ENCODE measurements at places on chromosomes 5 and 9.

DNA sequence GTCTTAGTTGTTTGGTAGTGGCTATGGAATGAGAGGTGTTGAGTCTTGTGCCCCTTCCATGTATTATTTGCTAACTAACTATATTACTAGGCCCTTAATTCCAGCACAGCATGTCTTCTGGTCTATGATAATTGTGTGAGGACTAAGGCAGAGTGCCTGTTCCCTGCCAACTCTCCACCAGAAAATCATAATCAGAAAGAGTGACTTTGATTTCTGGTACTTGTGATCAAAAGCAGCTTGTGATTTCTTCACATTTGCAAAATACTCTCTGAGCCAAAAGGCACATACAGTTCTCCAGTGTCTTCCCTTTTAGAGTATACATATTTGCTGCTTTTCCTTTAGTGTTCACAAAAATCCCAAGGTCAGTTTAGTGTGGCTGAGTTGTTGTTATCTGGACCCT, 229.9 kb downstream of the GNA14 start:
- DNase-seq, result no peak

DNA sequence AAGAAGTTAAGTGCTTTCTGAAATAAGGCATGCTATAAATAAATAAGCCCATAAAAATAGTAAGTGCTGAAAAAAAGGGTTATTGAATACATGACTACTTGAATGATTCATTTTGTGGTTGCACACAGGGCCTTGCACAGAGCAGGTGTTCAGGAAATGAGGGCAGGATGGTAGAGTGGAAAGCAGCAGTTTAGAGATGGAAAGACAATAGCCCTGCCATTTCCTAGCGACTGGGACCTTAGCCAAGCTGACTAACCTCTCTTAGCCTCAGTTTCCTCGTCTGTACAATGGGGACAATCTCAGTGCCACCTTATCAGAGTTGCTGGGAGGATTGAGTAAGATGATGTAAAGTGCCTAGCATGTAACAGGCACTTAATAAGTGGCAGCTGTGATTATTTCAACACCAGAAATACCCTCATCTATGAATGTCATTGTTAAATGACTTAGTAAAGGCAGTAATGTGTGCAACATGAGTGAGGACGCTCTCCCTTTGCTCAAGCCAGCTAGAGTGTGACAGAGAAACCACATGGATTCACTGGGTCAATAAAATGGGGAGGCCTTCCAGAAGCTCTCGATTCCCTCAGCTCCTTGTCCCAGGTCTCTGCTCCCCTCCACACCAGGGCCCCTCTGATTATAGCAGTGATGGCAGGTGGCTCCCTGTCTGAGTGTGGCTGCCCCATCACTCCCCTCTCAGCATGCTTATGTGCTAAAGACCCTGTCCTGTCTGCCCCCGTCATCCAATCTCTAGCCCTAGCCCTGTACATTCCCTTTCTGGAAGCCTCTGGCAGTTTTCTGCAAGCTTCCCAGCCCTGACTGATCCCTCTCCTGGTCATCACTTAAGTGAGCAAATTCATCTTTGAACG, 16.0 kb upstream of the PHF19 start:
- DNase-seq, result no peak

GRCh38 chr5:54669285-54669684, 151.7 kb downstream of the SNX18 start:
- DNase-seq, result no peak

GRCh38 chr5:168990679-168991078, 310.3 kb downstream of the SLIT3 start:
- DNase-seq, result no peak

- no peak for DNase-seq
These were observed 188.6 kb downstream of the ADGRV1 start for GRCh38 chr5:90747175-90747574.

- peak; percentile 86 for DNase-seq
These were observed 1.0 kb upstream of the TPM2 start for GRCh38 chr9:35690614-35691333.

DNA sequence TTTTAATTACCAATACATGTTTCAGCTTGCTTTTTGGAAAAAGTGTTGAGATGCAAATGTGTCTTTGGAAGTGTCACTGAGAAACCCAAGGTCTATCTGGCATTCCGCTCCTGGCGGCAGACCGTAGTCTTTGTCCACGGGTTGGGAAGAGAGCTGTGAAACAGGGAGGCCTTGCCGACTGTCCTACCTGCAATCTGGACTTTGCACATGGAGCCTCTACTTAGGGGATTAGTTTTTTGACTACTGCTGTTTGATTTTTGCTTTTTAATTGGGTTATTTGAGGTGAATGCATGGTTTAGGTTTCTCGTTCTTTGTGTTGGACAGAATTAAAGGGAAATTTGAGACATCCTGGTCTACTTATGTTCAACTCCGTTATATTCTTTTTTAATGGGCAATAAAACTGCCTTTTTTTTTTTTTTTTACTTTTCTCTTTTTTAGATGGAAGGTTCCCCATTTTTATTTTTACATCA, 25.7 kb downstream of the TRIO start:
- DNase-seq, result no peak

DNA sequence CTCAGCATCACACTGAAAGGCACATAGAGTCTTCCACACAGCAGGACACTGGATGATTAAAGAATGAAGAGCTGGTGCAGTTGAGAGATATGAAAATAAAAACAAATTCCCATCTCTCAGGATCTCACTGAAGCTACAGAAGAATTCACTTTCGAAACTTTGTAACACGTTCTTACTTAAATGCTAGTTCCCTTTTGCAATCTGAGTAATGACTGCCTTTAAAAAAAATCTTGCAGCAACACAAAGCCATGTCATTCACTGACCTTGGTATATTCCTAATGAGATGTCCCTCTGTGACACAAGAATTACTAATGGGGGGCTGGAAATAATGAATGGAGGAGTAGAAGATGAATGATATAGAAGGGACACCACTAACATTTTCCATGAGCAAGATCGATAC, 201.8 kb downstream of the GLIS3 start:
- DNase-seq, result no peak
